ENCODE measurements at places on chromosomes 11 and 22.

- no peak for DNase-seq
Measured at GRCh38 chr22:49530671-49531367, 296.9 kb downstream of the BRD1 start.

GRCh38 chr11:20156280-20156875, 3.9 kb downstream of the DBX1 start:
- DNase-seq, result peak; percentile 35

DNA sequence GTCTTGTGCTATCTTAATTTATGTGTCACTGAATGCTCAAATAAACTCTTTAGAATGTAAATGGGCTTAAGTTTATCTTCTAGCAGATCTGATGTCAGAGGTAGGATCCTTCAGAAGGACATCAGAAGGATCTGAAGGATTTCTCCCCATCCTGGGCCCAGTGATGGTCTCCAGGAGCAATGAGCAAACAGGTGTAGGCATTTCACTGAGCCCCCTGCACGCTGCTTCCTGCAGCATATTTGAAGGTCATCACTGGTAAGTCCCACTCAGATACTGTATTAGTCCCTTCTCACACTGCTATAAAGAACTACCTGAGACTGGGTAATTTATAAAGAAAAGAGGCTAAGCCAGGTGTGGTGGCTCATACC, 4.5 kb downstream of the GSTP1 start:
- no peak for DNase-seq

DNA sequence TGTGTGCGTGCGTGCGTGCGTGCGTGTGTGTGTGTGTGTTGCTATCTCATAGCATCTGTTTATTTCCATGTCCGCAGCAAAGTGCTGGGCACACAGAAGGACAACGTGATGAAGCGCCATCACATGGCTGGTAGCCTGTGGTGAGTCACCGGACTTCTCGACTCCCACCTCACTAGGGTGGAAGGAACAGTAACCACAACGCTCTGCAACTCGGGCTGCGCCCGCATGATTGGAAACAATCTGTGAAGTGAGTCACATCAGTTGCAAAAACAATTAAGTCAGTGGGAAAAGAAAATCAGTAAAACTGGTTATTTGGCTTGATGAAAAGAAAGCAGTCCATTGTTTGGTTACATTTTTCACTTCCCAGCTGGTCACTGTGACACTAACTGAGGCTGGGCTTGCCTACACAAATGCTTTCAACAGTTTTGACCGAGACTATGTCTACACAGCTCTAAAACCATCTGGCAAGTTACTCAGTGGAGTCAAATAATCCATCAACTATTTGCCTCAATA, 437.3 kb upstream of the CADM1 start:
- DNase-seq, result no peak

GRCh38 chr11:64406221-64406946, 47.4 kb downstream of the RPS6KA4 start:
- no peak for DNase-seq

DNA sequence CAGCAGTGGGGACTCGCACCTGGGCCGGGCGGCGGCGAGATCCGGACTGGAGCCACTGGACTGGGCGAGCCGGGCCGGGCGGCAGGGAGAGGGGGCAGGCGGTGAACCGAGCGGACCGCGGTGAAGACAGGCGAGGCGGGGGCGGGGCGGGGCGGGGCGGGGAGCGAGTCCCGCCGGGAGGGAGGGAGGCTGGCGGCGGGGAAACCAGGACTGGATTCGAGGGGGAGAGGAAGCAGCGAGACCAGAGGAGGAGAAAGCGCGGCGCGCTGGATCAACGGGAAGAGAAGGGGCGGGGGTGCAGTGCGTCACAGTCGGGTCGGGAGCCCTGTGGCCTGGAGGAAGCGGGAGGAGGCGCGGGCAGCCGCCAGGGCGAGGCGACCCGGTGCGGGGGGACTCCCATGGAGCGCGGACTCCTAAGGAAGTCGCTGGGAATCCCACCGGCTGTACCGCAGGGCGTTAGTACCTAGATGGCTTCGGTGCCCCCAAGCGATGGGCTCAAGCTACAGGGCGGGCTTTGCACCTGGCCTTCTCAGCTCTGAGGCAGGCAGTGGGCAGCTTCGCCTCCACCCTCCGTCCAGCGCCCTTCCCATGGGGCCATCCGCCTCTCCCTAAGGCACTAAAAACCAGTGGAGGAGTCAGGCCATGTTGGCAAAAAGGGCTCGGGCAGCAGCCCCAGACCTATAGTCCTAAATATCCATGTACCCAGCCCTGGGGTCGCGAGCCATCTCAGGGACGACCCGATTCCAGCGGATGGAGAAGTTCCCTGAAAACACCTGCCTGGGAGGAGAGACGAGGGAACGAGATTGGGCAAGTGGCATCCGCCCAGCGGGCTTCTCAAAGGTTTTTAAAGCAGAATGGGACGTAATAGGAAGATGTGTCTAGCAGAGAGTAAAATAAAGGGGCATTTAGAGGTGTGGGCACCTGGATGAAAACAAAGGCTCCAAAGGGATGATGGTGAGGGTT, at the start of gene TMEM121B:
Gene TMEM121B, minus strand, starts transcription at position 128 of the 963 bp plus-strand sequence. CDS start 233 bp downstream, outside the sequence.
- DNase-seq, result no peak

DNA sequence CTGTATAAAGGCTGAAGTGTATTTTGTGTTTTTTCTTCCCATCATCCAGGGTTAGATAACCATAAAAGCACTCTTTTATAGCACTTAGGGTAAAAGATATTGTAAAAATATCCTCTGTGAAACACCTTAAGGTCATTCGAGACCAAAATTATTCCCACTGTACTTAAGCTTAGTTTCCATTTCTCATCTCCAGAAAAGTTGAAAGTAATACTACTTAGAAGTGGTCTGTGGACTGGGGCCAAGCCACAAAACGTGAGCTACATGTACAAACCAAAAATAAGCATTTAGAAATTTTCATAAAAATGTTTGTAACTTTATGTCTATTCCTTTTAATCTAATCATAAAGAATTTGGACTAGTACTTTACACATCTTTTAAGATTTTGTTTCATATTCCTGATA, 142.0 kb upstream of the NTM start:
- DNase-seq, result no peak

GRCh38 chr22:48431014-48431413, 1396.7 kb downstream of the BRD1 start:
- no peak for DNase-seq

- no peak for DNase-seq
Measured at GRCh38 chr11:119081682-119082260, 2.9 kb upstream of the HMBS start.

DNA sequence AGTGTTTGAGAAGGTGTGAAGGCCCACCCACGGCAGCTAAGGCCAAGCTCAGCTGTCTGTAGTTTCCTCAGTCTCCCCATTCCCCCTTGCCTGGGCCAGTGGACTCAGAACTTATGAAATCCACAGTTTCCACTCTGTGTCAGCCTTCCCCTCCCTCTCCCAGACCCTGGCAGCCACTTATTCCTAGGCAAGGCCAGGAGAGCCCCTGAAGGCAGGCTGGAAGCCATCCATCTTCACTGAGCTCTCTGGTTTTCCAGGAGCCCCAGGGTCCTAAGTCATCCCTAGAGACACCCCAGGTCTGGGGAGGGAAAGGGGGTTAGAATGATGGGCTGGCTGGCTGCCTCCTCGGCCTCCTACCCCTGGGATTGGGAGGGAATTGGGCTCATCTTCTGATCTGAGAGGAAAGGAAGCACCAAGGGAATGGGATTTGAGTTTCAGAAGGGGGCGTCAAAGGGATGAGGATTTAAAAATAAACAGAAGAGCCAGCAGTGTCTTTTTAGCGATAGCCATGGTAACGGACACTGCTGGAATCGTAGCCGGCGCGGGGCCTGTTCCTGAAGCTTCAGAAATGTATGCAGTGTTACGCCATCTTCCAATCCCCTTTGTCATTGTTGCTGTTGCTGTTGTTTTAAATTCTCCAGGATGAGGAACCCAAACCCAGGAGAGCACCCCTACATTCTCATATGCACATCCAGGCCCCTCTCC, 561.1 kb upstream of the CADM1 start:
- DNase-seq, result no peak

GRCh38 chr22:43094085-43094484, 4.9 kb upstream of the TTLL1 start:
- no peak for DNase-seq

GRCh38 chr11:123046473-123047259, 15.3 kb downstream of the HSPA8 start:
- DNase-seq, result no peak

GRCh38 chr11:90428836-90429235, 206.0 kb upstream of the CHORDC1 start:
- DNase-seq, result no peak

GRCh38 chr11:91174734-91175133, 951.9 kb upstream of the CHORDC1 start:
- DNase-seq, result no peak

- DNase-seq, result no peak
Measured at GRCh38 chr11:9575260-9576240, 2.1 kb downstream of the WEE1 start.

- DNase-seq, result no peak
Measured at GRCh38 chr22:27616033-27616432, 185.5 kb downstream of the MN1 start.

DNA sequence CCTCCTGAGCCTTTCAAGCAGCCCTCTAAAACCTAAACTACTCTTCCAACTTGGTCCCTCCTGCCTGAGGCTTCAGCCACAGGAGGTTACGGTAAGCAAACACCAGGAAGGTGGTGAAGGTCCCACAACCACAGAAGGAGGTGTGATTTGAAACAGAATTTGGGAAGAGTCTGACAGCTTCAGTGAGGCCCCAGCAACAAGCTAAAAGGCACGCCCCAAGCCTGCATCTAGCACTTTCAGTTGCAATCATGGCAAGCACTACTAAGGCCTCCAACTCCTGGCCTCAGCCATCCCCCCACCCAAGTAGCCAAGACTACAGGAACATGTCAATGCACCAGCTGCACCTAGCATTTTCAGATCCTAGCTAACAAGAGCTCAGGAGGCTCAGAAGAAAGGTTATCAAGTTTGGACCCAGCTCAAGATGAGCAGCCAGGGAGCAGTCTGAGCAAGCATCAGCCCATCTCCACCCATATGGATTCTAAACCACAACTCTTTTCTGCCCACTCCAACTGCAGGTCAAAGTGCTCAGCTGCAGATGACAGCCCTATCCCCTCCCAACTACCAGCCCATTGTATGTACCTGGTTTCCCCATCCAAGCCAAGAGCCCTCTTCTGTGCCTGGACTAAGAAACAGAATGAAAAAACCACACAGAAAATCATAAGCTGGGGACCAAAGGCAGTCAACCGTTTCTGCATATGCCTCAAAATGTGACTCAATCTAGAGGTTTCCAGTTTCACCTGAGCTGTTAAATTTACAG, 10.4 kb upstream of the AHNAK start:
- no peak for DNase-seq

DNA sequence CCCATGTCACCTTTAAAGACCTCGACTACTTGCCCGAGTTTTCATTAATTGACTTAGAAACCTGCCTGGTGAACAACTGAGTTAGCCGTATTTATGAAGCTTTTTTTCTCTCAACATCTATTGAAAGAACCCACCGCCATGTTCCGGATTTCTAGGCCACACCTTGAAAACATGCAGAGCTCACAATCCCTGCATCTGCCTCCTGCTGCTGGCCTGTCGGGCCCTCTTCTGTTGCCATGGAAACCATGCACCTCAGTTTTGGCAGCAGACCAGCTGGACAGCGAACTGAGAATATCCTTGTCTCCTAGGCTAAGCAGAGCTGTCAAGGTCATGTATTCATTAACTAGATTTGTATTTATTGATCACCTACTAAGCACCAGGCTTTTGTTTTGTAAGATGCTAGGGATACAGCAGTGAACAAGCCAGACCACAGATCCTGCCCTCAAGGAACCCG, 4.3 kb upstream of the PATZ1 start:
- DNase-seq, result no peak

DNA sequence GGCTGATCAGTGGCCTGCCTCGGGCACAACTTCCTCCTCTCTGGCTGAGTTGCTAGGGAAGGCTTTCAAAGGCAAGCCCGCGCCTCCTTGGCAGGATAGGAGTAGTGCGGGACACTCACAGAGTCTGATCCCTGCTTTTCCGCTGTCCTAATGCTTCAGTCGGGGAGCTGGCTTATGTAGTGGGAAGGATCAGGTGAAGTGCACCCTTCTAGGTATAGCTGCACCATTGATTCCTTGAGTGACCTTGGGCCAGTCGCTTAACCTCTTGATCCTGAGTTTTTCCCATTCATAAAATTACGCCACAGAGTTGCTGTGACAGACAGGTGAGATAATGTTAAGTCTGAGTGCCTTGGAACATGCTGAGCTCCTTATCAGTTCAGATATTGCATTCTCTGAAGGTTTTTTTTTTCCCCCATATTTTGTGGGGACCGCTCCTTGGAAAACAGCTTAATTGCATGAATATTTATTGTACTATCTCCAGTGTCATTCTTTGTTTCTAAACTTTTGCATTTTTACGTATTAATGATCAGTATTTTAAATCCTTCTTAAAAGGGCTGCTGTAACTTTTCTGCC, 961 bp downstream of the IPO7 start:
- no peak for DNase-seq

GRCh38 chr11:64388894-64389293, 29.9 kb downstream of the RPS6KA4 start:
- DNase-seq, result no peak

DNA sequence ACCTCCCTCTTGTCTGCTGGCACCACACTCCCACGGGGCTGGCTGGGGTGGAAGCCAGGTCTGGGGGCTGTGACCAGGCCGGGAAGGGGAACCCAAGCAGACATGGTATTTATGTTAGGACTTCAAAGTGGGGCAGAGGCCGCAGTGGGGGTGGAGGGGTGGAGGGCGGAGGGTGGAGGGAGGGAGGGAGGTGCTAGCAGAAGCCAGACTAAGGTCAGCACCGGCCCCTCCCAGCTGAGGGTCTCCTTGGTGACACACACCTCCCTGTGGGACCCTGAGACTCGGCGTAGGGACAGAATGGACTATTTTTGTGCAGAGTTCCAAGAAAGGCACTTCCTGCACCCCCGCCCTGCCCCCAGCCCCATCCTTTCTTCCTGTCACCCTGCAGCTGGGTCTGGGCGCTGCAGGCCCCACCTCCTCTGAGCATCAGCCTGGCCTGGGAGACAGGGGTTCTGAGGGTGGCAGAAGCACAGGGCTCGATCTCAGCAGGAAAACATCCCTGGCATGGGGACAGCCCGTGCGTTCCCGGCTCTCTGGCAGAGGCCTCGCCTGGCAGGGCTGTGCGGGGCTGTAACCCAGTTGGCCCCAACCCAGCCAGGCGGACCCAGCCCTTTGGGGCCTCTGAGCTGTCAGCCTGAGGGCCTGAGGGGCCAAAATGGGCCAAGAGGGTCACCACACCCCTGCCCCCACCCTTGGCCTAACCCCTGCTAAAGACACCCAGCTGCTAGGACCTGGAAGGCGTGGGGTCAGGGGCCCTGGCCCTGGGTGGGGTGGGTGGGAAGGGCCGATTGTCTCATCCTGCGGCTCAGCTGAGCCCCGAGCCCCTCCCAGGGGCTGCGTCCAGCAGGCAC, 9.6 kb upstream of the CD248 start:
- no peak for DNase-seq

DNA sequence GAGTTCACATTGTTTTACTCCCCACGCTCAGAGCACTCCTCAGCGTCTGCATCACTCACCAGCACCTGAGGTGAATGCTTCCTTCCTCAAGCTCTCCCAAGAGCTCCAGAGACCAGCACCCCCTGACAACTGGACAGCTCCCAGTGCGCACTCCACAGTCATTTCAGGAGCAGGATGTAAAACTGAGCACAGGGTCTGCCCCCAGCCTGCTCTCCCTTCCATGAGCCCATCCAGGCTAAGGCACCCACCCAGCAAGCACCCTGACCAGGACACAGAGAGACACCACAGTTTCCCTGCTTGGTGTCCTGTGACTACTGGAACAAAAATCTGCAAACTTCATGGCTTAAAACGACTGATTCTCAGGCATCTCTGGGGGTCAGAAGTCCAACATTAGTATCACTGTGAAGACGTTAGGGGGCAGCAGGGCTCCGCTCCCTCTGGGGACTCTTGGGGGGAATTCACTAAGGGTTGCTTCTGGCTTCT, 3.3 kb downstream of the SCGB1D2 start:
- no peak for DNase-seq

- no peak for DNase-seq
Measured at GRCh38 chr11:57461841-57462489, 1.6 kb downstream of the RTN4RL2 start.
